ENCODE measurements at places on chromosomes 12 and 14.
A peak's percentile ranks its signal among the peaks of the same experiment; 100 is the strongest.

GRCh38 chr12:93727195-93727811 lies 50.1 kb downstream of the CRADD start:
- no peak for DNase-seq

DNA sequence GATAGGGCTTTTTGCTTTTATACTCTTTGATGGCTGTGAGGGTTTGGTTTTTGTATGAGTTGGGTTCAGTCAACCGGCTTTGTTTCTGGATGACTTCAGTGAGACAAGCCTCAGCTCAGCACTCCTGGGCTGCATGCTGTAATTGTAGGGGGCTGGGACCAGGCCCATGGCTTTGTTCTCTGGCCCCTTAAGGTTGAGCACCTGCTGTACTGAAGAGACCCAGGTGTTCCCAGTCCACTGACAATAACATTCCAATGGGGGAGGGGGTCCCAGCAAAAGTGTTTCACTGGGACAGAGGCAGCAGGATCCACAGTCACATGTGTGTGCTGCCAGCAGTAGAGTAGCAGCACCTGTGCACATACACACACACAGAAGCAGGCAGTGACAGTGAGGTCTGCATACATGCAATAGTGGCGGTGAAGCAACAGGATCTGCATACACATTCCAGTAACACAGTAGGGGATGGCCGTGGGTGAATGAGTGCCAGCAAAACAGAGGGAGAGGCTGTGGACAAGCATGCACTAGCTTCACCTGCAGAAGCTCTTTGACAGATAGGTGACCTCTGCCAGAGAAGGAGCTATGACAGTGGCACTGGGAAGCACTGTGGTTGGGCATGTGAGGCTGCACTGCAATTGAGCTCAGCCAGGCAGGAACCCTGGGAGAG lies 240.4 kb downstream of the ASCL1 start:
- DNase-seq = peak; percentile 83

DNA sequence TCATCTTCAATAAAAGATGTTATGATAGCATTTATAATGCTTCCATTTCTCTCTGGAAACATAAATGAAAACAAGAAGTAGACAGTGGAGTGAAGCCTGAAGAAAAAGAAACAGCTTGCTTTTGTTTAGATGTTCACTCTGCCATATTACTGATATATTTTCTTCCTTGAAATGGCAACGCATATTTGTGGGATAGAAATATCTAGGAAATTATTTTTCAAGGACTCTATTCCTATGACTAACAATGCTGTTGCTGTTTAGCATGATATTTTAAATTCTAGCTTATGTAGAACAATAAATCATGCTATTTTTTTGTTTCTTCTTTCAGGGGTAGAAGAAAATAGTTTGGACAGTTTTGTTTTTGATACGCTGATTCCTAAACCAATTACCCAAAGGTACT lies 359.0 kb downstream of the NAV3 start:
- no peak for DNase-seq

DNA sequence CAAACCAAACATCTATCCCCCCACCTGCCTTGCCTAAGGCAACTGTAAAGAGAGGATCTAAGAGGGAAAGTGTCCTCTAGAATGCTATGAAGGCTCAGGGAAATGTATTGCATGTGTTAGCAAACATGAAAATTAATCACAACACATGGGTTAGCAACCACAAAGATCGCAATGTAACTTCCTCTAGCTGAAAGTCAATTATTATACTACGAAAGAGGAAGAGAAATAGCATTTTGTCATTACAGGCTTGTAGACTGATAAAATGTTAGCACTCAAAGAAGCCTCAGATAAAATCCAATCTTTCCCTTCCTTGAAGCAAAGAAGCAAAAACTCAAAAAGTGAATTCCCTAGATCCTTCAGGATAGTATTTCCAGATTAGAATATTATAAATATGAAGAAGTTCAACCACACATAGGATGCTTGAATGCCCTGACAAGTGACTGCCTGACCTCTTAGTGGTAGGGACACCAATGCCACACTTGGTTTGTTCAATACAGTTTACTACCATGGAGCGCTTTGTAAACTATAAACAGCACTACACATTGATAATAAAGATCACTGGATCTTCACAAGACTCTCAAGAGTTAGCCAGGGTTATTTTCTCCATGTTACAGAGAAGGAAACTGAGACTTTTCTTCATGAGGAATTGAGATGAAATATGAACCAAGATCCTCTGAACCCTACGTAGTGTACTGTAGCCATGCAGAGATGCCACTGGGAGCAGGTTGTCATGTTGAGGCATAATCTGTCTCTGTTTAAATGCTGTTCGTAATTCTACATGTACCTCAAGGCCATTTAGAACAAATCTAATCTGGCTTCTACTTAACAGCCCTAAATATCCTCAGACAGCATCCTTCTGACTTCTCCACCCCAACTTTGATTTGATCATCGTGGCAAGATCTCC lies 100.7 kb downstream of the ITPR2 start:
- DNase-seq = no peak

DNA sequence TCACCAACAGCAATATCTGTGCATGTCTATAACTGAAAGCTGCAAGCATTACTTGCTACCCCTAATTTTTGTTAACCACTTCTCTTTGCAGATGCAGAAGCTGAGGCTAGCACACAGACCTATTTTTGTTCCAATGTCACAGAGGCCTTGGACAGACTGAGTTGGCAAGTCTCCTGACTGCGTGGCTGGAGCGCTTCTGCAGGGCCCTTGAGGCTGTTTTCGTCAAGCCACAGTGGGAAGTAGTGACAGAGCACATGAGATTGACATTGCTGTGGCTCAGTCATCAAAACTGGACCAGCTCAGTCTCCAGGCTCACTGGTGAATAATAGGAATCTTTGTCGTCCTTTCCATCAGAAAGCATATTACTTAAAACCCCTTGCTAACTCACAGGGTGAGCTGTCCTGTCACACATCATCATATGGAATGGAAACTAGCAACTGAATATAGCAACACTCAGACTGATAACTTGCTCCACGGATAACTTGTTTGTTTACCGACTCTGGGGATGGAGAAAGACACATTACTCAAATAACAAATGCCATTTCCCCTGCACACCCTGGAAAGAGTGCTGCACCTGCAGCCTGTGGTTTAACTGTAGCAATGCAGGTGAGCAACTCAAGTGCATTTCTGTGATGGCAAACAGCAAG lies 43.6 kb upstream of the DDX11 start:
- no peak for DNase-seq

DNA sequence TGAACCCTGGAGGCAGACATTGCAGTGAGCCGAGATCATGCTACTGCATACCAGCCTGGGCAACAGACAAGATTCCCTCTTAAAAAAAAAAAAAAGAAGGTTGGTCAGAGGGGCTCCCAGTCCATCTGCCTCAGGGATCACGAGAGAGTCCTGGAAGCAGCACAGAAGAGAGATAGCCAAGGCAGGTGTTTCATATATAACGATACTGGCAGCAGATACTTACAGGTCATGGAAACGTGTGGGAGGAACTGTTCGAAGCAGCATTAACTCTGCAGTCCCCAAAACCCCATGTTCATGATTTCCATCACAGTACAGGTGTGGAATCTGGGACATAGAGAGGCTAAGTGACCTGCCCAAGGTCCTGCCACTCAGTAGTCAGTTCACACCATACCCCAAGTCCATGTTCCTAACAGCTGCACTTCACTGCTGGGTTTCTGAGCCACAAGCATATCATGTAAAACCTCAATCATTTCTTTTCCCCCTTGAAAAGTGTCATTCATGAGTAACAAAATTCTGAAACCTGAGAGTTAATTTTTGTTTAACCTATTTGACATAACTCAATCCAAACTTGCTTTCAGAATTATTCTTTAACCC lies 16.7 kb downstream of the CDK2AP1 start:
- DNase-seq = no peak

- DNase-seq = no peak
Measured at GRCh38 chr14:85963486-85963885, 433.5 kb downstream of the FLRT2 start.

DNA sequence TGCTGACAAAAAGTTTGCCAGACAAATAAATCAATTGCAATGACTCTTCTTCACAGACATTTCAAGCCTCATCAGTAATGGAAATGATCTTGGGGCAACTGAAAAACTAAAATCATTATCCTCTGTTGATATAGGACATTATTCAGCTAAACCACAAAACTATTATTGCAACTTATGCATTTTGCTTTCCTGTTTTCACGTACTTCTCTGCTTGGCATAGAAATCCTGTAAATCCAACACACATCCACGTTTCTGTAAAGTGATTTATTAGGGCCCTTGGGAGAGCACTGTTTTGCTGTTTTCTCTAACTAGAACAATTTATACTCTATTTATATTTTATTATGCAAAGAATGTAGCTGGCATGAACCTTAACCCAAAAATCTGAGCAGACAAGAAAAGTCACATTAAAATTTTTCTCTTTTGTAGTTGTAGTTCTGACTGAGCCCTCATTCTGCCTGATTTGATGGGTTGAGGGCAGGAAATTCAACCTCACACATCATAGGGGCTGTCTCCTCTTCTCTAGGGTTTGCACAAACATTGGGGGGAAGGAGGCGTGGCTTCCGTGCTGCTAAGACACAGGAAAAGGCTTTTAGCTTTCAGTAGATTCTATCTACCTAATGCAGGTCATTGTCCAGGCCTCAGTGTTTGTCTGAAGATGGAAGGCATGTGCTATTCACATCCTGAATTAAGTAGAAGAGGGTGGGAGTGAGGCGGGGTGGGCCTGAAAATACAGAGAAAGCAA lies 11.5 kb upstream of the NUP107 start:
- DNase-seq = no peak

- no peak for DNase-seq
Measured at GRCh38 chr12:59736359-59736758, 140.5 kb downstream of the SLC16A7 start.

DNA sequence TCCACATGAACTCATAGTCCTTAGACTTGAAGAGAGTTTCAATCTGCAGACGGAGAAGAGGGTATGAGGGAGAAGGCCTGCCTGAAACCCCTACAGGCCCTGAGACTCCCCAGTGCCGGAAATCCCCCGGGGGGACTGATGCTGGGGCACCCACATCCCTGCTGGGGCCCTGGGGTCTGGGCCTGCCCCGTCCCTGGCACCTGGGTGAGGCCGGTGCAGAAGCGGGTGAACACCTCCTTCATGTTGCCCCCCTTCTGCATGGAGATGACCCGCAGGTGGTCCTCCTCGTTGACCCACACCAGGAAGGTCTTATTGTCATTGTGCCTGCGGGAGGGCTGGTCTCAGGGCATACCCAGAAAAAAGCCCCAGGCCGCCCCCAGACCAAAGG lies 2.4 kb downstream of the CKB start:
- DNase-seq = no peak

DNA sequence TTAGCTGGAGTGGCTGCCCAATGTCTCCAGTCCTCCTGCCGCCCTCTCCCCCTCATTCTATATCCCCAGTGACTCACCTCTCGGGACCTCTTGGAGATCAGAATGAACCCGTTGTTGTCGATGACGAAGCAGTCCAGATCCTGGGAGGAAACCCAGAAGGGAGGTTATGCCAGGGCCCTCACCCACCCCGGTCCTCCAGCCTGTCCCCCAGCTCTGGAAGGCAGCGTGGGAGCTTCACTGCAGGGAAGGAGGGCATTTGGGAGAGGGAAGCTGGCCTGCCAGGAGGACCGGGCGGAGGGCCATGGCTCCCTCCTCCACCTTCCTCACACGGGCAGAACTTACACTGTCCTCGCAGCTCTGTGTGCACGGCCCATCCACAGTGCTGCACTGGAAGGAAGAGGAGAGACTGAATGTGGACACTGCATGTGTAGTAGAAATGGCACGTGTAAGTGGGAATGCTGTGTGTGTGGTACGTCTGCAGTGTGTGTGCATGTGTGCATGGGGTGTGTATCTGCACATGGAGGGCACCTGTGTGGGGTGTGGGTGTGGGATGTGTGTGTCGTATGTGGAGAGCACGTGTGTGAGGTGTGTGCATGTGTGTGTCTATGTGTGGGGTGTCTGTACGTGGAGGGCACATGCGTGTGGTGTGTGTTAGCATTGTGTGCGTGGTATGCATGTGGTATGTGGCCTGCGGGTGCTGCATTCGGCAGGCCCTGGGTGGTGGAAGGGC lies 10.0 kb upstream of the LRTM2 start:
- DNase-seq = no peak

DNA sequence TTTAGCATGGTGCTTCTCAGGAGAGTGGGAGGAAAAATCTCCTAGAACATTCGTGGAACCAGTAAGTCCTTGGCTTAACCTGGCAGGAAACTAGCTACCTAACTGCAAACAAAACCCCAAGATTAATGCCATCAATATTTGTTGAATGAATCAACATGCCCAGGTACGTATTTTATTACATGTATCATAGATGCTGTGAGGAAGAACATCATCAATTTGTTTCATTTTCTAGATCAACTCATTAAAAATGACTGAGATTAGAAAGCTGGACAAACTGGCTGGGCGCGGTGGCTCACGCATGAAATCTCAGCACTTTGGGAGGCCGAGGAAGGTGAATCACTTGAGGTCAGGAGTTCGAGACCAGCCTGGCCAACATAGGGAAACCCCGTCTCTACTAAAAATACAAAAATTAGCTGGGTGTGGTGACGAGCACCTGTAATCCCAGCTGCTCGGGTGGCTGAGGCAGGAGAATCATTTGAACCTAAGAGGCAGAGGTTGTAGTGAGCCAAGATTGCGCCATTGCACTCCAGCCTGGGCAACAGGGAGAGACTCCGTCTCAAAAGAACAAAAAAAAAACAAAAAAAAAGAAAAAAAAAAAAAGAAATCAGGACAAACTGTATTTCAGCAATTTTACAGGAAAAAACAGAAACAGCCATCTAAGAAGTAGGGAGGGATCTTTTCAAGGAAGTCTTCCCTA lies 88.7 kb downstream of the NTN4 start:
- no peak for DNase-seq

- no peak for DNase-seq
Measured at GRCh38 chr12:67394550-67394949, 125.4 kb downstream of the CAND1 start.

DNA sequence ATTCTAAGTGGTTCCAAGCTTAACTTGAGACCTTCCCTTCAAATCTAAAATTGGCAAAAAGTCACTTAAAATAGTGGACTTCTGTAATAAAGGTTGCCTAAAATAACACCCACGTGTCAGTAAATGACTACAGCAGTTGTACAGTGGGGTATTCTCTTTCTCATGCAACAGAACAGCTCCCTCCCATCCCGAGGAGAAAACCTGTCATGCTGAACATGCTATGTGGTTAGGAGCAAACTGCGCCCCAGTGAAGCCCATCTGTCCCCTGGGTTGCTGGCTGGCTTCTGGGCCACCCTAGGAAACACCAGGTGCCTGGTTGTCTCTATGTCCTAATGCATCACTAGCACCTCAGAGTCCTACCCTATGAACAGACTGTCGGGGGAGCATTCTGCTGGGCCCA lies 2.7 kb downstream of the BTBD6 start:
- DNase-seq = no peak

GRCh38 chr12:106022568-106023012 lies 116.2 kb downstream of the NUAK1 start:
- no peak for DNase-seq

GRCh38 chr12:81705586-81705985 lies 53.6 kb downstream of the PPFIA2 start:
- no peak for DNase-seq

Measured in NCI-H345 (cell line).